Activated T-helper 17 cell treated with anti-CD3 and anti-CD28 coated beads, Interleukin-2, amount 50 U/mL, for 72 hours (primary cell): ENCODE measurements at places on chromosomes 16 and 17. TPM values are rescaled to one million over a fixed set of nuclear protein-coding genes. Genes with fewer than 3 reads are reported as not detected.

DNA sequence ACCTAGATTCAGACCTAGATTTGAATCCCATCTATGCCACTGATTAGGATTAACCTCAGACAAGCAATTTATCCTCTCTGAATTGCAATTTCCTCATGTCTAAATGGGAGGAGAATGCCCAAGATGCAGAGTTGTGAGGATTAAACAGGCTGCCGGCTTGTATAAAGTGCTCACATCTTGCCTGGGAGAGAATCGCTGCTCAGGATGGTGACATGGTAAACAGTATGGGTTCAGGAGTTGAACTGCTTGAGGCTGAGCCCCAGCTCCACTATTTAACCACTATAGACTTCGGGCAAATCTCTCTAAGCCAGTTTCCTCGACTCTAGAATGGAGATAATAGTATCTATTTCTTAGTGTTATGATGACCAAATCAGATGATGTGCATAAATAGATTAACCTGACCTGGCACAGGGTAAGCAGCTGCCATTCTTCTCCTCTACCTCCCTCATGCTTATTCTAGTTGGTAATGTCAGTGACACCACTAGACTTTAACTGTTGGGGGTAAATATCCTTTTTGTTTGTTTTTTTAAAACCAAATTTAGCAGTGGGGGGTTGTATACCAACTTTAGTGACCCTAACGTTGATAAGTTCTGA, 732 bp upstream of the RPL27 start:
- no peak for ATAC-seq

- no peak for ATAC-seq
Measured at GRCh38 chr17:16040710-16041251, 41.2 kb downstream of the TTC19 start.

GRCh38 chr17:36938566-36939051, 1.3 kb downstream of the LHX1 start:
- no peak for ATAC-seq

DNA sequence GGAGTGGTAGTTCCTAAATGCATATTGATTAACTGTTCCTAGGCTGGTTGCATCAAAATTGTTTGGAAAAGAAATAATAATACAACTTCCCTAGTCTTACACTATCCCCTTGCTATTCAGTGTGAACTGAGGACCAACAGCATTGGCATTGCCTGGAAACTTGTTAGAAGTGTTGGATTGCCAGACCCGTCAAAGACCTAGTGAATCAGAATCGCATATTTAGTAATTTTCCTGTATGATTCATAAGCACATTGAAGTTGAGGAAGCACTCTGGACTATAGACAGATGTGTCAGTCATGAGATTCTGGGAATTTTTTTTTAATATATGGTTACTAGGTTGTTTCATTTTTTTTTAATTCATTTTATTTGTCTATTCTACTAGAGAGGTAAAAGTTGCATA, 34.7 kb upstream of the KCNJ16 start:
- ATAC-seq = peak; percentile 43

GRCh38 chr17:7403043-7403726, 712 bp downstream of the TMEM256 start:
- ATAC-seq = no peak

- no peak for ATAC-seq
Measured at GRCh38 chr16:80909720-80910119, 97.0 kb downstream of the CMC2 start.

DNA sequence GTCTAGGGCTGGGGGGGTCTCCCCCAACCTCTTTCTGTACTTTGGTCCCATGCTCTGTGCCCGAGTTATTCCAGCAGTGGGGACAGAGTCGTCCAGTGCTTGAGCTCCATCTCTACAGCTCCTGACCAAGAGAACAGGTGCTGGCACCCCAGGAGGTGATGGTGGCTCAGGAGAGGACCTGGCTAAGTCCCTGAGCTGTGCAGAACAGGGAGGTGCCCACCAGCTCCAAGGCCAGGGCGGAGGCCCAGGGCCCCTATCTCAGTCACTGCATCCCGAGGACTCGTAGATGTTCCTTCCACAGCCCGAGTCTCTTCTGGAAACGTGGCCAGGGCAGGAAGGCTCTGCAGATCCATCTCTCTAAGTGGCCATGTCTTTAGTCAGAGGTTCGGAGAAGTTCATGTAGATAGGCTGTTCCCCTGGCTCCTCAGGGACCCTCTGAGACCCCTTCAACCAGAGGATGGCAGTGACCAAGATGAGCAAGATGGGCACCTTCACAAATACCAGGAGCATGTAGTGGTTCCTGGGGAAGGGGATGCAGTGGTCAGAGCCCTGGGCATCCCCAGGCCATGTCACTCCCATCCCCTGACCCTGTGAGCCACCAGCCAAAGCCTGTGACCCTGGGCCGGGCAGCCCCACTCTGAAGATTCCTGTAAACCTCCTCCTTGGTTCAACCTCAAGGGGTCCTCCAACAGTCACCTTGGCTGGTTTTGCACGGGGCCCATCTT, 8.7 kb downstream of the CD300LB start:
- ATAC-seq = no peak

DNA sequence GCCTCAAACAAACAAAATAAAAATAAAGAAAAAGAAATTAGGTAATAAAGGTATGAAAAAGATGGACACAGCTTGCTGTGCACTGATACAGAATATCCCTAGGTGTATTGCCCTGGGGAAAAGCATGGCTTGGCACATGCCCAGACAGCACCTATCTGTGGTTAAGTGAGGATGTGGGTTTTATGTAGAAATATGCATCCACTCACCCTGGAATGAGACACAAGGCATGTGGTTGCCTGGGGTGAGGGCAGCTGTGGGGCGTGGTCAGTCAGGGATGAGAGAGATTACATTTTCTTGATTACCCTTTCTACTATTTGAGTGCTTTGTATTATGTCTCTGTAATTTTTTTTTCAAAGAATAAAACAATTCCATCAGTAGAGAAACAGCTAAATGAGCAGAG, 6.9 kb downstream of the PLLP start:
- peak; percentile 99 for ATAC-seq

DNA sequence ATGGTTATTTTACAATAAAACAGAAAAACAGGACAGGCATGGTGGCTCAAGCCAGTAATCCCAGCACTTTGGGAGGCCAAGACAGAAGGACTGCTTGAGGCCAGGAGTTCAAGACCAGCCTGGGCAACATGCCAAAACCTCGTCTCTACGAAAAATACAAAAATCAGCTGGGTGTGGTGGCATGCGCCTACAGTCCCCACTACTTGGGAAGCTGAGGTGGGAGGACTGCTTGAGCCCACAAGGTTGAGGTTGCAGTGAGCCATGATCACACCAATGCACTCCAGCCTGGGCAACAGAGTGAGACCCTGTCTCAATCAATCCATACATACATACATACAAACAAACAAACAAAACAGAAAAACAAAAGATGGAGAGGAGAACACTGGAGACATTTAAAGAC, 45.6 kb downstream of the USP31 start:
- no peak for ATAC-seq

- ATAC-seq = peak; percentile 71
Measured at GRCh38 chr16:67260426-67261063, 11.8 kb downstream of the SLC9A5 start.

DNA sequence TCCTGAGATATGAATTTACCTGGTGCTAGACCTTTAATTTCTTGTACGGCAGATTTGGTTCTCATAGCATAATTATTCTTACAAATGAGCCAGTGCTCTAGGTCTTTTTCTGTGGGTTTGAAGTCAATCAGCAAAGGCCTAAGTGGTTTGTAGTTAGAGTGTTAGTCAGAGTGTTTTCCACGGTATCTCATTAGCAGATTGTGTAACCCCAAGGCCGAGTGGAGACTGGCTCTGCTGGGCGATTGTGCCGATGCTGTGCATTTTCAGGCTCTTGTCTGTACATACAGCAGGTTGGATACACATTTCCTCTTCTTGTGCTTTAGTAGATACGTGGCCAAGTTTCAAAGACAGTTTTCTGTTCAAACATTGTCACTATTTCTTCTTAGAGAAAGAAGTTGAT, 78.6 kb upstream of the CA10 start:
- ATAC-seq = no peak

GRCh38 chr16:266258-267164, 9.2 kb downstream of the RGS11 start:
- ATAC-seq = no peak

The ITGB3 gene
- not detected for total RNA-seq

The SRL gene
- total RNA-seq = not detected

The ABCA3 gene
- 4.7 TPM for total RNA-seq

The C16orf46 gene
- not detected for total RNA-seq
